ENCODE measurements at places on chromosomes 4 and X.

GRCh38 chr4:82585690-82586435, 24.1 kb upstream of the TMEM150C start:
- DNase-seq: no peak

DNA sequence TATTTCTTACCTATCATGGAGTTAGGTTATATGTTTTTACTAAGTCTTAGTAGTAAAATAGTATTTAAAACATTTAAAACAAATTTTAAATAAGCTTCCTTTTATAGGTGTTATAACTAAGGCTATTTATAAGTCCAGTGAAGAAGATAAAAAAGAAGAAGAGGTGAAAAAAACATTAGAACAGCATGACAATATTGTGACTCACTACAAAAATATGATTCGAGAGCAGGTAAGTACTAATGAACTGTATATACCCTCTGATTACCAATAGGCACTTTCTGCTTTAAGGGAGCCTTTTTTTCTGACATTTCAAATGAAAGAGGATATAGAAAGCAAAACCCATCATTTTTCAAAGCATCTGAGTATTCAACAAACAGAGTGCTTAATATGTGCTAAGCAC, 76.6 kb downstream of the USO1 start:
- no peak for DNase-seq

- DNase-seq: no peak
Observed at GRCh38 chr4:1192091-1192492, 19.7 kb upstream of the SPON2 start.

- DNase-seq: no peak
Observed at GRCh38 chr4:68463796-68464195, 16.5 kb downstream of the TMPRSS11E start.

- DNase-seq: no peak
Observed at GRCh38 chrX:107123750-107124149, 5.1 kb upstream of the RBM41 start.

GRCh38 chrX:40310016-40310415, 212.3 kb upstream of the BCOR start:
- no peak for DNase-seq

DNA sequence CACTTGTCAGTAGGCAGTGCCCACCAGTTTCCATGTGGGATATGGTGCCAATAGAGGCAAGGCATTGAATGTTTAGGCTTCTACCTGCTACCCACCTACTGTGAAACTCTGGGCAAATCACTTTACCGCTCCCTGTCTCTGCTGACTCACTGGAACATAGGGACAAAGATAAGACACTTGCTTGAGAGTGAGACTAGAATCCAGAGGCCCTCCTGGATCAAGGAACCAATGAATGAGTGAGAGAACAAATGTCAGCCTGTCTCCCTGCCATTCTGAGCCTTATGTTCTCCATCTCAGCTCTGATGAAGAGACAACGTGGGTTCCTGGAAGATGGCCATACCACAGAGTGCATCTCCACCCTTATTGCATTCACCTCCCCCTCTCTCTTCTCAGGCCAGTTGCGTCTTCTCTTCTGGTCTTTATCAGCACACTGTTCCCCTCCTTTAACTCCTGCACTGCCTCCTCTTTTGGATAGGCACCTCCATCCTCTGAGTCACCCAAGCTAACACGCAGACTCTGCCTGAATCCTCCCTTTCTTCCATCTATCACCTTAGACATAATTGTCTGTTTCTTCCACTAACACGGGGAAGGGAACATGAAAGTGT, 15.4 kb upstream of the PRRG3 start:
- no peak for DNase-seq

GRCh38 chrX:13376857-13377549, 57.1 kb upstream of the ATXN3L start:
- DNase-seq: no peak

- no peak for DNase-seq
Observed at GRCh38 chrX:6432226-6432625, 102.7 kb downstream of the VCX3A start.

DNA sequence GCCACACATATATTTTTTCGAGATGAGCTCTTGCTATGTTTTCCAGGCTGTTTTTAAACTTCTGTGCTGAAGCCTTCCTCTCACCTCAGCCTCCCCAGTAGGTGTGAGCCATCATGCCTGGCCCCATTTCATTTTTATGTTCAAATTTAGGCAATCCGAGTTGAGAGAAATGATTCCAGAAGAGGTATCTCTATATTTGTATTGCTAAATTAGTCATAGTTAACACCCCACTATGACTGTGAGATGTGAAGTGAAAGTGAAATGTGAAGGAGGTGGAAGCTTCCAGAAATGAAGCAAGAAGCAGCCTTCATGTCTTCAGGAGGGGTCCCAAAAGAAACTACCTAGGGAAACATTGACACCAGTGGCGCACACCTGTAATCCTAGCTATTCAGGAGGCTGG, 17.7 kb downstream of the APELA start:
- DNase-seq: no peak

All from activated naive CD4-positive, alpha-beta T cell treated with anti-CD3 and anti-CD28 coated beads, Interleukin-2, amount 50 U/mL, for 16 hours (primary cell).